Hematopoietic multipotent progenitor cell treated with erythropoietin and hydrocortisone succinate and interleukin-3 and kit ligand, for 8 days (in vitro differentiated cells): ENCODE measurements at places on chromosomes 16 and 17.
A peak's percentile ranks its signal among the peaks of the same experiment; 100 is the strongest.

GRCh38 chr16:67764158-67764667 is 42.1 kb downstream of the RANBP10 start:
- peak; percentile 58 for DNase-seq

DNA sequence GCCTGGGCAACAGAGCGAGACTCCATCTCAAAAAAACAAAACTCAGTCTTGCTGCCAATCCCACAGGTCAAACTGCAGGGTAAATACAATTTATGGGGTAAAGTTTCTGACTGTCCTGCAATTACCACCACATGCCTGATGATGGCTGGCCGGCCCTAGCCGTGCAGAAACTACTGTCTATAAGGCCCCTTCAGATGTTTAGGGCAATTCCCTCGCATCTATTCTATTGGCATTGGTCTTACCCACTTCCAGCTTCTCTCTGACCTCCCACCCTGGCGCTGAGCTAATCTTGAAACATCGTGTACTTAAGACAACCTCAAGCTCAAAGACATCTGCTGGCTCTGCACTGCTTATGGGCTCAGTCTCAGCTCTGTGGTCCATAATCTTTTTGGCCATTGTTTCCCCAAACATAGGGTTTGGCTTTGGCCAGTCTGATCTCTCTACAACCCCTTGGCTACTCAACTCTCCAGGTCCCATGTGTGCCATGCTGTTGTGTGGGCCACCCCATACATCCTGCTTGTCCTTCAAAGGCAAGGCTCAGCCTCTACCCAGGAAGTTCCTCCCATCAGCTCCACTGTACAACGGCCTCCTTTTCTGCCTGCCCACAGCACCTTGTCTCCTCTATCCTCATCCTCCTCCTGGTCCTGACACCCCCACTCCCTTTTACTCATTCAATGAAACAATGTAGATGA is 16.6 kb downstream of the MAP3K14 start:
- DNase-seq = no peak

DNA sequence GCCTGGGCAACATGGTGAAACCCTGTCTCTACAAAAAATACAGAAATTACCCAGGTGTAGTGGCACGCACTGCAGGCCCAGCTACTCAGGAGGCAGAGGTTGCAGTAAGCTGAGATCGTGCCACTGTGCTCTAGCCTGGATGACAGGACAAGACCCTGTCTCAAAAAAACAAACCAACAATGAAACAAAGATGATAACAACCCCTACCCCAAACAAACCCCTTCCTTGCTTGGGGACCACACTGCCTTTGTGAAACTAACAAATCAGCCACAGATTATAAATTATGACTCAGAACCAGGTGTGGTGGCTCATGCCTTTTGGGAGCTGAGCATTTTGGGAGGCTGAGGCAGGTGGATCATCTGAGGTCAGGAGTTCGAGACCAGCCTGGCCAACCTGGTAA is 75.3 kb upstream of the RPH3AL start:
- DNase-seq = no peak

GRCh38 chr17:30368912-30369720 is 9.6 kb upstream of the CPD start:
- no peak for DNase-seq

DNA sequence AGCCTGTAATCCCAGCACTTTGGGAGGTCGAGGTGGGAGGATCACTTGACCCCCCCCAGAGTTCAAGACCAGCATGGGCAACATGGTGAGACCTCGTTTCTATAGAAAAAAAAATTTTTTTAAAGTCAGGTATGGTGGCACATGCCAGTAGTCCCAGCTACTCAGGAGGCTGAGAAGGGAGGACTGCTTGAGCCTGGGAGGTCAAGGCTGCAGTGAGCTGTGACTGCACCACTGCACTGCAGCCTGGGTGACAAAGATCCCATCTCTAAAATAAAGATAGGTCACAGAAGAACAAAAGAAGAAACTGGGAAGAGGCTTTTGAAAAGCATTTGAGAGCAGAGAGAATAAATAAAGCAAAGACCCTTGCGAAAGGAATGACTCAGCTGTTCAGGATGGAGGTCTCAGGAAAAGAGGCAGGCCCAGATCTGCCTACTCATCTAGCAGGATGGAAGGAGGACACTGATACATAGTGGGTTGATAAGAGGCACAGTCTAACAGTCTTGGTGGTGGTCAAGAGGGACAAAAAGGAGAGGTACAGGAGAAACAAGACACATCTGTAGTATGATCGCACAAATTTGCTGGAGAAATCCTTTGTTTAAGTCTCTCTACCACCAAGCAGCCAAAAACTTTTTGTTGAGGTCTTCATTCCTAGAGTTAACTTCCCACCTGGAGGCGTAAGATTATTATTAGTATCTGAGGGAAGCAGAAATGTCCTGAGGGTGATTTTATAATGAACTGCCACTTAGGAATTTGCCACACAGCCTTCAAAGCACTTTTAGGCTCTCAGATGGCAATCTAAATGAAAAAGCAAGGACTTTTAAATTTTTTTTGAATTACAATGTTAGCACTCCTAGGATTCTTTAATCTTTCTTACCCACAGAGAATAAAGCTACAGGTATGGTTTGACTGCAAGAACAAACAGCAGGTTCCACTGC is 17.6 kb downstream of the ZSWIM7 start:
- peak; percentile 62 for DNase-seq

- DNase-seq = no peak
Observed at GRCh38 chr17:74843352-74843627, 16.4 kb downstream of the GRIN2C start.

- no peak for DNase-seq
Observed at GRCh38 chr16:22898131-22898530, 84.2 kb downstream of the HS3ST2 start.

DNA sequence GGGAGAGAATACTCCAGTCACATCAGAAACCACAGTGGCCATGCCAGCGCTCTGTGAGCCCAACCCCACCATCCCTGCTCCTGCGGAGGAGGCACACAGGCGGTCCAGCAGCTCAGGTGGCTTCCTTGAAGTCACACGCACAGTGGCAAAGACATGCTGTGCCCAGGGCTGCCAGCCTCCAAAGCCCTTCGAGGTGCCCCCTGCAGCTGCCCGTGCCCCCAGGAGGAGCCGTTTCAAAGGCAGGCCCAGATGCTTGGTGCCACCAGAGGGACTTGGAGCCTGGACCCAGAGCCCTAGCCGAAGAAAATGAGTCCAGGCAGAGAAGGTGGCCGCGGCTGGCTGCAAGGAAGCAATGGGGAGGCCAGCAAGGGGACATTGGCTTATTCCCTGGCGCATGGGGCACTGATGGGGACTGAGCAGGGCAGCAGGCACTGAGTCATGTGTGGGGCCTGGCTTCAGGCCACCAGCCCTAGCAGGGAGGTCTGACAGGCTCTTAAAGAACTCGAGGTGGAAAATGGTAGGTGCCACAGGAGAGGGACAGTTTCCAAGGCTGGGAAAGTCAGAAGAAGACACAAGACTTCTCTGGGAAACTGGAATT is 17.2 kb upstream of the CACNG1 start:
- DNase-seq = no peak

DNA sequence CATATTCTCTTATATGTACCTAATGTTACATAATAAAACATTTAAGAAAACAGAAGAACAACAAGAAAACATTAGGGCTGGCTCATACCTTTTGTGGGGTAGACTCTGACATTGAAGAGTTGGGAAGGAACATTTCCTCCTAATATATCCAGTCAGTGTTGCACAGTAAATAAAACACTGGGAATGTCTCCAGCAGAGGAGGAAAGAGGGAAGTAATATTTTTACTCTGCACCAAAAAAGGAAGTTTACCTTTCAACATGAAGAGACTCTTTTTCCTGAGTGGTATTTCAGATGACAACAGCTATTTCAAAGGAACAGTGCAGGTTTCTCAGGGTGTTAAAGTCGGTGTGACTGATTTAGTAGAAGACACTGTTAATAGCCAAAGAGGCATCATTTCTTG is 31.9 kb downstream of the EPN2 start:
- DNase-seq = no peak

- DNase-seq = no peak
Observed at GRCh38 chr17:42354956-42355843, 33.0 kb downstream of the STAT3 start.

GRCh38 chr17:50687200-50688066 is 20.3 kb downstream of the ANKRD40 start:
- no peak for DNase-seq

DNA sequence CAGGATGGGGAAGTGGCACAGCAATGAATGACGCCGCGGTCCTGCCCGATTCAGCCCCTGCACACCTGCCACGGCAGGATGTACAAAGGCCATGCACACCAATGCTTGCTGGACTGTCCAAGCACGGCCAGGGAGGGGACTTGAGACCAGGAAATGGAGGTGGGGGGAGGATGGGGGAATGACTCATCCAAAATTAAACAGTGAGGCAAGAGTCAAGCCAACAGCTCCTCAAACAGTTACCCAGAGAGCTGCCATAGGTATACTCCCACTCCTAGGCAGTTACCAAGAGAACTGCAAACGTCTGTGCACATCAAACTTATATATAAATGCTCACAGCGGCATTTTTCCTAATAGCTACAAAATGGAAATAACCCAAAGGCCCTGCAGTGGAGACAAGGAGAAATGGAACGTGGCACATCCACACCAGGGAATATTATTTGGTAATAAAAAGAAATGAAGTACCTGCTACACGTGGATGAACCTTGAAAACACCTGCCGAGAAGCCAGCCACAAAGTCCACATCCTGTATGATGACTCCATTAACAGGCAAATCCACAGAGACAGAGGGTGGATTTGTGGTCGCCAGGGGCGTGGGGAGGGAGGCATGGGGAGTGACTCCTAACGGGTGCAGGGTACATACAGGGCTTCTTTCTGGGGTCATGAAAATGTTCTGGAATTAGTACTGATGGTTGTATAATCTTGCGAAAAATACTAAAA is 54.1 kb downstream of the VAC14 start:
- DNase-seq = peak; percentile 53

GRCh38 chr16:17591655-17592405 is 121.1 kb upstream of the XYLT1 start:
- DNase-seq = peak; percentile 3

- no peak for DNase-seq
Observed at GRCh38 chr16:27319257-27319965, 5.6 kb downstream of the IL4R start.

GRCh38 chr16:29745121-29745852 is 503 bp downstream of the C16orf54 start:
- DNase-seq = peak; percentile 39

DNA sequence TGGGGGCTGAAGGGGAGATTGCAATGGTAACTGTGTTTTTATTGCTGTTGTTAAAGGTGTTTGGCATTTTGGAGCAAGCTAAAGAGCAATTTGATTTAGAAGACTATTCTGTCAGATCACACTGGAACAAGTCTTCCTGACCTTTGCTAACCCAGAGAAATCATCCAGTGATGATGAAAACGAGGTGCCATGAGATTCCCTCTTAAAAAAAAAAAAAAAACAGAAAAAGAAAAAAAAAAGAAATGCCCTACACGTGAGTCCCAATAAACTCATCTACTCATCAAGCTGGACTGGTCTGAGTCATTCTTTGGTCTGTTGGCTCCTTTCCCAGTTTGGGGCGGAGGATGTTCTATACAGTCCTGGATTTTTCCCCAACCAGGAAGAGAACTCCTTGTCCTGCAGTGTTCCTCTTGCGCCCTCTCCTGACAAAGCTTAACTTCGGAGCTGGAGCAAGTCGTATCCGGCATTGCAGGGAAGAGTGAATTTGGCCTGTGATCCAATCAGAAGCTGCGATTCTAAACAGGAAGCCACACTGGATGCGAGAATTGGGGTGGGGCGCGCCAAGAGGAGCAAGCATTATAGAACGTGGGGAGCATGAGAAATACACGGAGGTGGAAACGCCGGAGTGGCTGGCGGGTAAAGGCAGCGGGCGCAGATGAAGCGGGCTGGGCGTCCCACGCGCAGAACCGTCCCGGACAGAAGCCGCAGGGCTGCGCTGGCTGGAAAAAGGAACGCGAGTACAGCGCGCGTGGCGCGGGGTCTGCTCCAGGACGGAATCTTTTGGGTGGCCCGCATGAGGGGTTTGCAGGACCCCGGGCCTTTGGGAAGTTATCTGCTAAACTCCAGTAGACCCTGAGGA is 22.4 kb upstream of the CRYM start:
- peak; percentile 99 for DNase-seq

DNA sequence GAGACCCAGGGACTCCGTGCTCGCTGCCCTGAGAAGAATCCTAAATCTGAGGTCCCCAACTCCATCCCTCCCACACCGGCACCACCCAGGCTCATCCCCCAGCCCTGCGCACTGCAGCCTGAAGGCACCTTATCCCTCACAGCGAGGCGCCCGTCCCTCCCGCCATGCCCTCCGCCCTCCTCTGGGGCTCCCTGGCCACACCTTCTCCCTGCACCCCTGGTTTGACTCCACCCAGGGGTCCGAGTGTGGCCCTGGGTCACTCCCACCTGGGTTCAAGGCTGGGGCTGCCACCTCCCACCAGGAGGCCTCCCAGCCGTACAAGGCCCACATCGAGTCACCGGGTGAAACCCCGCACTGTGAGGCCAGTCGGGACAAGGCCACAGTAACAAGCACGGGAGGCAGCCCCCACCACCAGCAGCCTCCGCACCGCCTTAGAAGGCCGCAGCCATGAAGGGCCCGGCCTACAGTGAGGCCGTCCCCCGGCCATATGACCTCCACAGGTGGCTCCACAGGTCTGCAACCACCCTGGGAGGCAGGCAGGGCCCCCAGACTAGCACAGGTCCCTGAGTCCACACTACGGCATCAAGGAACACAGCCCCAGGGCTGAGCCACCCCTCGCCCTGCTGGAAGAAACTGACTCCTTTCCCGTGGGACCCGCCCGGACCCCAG is 8.3 kb downstream of the HAGH start:
- no peak for DNase-seq

DNA sequence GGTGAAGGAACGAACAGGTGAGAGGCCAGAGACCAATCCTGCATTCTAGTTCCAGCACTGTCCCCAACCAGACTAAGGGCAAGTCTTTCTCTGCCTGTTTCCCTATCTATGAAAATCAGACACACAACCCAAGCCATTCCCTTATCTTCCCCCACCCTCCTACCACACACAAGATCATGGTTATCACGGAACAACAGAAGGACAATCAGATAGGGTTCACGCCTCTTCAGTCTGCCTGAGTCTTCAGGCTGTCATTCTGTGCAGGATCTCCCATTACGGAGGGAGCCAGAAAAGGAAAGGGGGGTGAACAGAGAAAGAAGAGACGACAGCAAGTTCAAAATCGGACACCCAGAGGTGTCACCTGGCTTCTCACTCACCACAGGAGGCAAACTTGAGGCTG is 11.1 kb downstream of the TLE7 start:
- DNase-seq = peak; percentile 90

GRCh38 chr16:89476811-89477261 is 13.5 kb downstream of the ANKRD11 start:
- peak; percentile 38 for DNase-seq

GRCh38 chr17:80689129-80689619 is 144.5 kb downstream of the RPTOR start:
- DNase-seq = peak; percentile 45

DNA sequence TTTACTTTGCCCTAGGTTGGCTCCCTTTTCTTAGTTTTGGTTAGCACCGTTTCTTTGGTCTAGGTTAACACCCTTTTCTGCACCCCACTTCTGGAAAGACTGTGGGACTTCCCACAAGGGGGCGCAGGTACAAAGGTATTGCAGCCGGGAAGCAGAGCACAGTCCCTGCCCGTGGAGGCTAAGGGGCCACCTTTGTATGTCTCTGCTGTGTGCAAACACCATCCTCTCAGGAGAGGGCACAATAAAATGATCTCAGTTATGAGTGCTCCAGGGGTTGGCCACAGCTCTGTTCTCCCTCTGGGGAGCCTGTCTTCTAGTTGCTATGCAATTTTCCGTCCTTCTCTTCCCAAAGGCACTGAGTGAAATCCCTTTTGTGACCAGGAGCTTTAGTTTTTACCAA is 28.4 kb upstream of the TMC5 start:
- DNase-seq = peak; percentile 75
